ENCODE measurements at places on chromosomes 11 and 22.
A peak's percentile ranks its signal among the peaks of the same experiment; 100 is the strongest.

- no peak for DNase-seq
These were observed 338.3 kb downstream of the TBC1D22A start for GRCh38 chr22:47100646-47101200.

GRCh38 chr11:3106736-3107524 lies 49.7 kb upstream of the CARS1 start:
- no peak for DNase-seq

DNA sequence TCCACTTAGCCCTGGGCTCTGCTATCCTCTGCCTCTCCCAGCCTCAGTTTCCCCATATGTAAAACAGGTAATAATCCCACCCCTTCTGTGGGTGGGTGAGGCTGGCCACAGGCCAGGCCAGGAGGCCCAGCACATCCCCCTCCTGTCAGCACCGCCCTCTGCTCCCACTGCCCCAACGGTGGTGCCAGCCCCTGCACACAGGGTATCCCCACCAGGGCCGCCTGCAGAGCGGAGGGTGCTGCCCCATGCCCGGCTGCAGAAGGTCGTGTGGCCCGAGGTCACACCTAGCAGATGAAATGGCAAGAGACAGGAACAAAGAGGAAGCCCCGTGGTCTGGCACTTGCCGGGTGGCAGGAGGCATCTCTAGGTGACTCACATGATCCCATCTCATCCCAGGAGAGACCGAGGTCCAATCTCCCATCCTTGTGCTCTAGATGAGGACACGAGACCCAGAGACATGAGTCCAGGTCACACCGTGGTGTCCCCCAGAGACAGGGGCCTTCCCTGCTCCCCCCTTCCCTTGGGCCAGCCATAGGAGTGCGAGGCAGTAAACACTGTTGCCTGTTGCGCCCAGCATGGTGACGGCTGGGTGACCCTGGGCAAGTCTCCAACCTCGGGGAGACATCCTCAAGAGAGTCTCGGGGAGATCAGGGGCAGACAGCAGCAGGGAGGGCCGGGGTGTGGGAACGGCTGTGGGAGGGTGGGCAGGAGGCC lies 27.2 kb upstream of the PPARA start:
- DNase-seq, result no peak

GRCh38 chr11:119229288-119229672 lies 23.1 kb downstream of the CBL start:
- DNase-seq, result no peak

DNA sequence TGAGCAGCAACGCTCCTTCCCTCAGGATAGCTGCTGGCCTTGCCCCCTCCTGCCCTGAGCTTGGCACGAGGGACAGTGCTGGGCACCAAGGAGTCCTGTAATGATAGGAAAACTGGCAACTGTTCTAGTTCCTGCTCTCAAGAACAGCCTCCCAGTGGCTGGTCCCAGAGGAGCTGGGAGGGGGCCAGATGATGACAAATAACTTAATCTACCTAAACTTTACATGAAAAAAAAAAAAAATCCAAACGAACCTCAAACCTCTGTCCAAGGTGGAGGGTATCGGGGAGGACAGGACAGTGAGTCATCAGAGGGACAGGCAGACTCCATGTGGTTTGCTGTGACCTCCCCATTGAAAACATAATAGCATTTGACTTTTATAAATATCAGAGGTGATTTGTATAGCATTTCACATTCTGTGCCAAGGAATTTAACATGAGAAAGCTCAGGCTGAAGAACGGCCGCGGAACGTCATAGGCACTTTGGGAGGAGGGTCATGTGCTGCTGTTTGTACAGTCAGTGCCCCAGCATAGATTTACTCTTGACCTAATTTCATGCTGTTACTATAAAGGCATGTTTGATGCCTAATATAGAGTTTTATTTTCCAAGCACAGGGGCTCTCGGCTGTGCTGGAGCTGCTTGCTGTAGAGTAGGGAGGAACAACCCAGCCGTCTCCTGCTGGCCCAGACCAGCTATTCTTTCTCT lies 98.2 kb upstream of the NNMT start:
- DNase-seq, result no peak

GRCh38 chr22:19721330-19722177 lies 1.8 kb upstream of the GP1BB start:
- DNase-seq, result no peak

DNA sequence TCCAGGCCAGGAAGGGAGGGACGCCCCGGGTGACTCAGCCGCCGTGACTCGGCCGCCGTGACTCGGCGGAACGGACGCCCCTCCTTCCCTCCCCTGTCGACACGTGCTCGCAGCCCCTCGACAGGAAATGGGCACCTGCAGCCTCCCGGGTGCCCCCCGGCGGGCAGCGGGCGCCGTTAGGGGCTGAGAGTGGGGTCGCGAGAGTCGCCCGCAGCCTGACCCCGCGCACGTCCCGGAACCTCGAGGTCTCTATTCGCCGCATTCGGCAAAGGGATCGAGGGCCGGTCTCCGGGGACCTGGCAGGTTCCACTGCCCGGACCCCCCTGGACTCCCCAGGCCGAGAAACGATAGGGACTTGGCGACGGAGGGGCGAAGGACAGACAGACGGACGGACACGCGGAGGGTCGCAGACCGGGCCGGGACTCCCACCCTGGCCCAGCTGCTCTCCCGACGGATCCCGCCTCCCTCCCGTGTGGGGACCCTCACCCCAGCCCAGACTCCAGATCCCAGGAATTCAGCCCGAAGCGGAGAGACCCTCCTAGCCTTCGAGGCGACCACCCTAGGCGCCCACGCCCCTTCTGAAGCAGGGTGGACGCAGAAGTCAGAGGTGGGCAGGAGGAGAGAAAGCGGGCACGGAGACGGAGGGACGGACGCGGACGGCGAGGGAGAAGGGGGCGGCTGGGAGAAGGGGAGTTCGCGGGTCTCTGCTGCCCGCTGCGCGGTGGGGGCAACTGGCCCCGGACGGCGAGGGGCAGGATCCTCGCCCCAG lies 648 bp downstream of the FOSL1 start:
- DNase-seq, result peak; percentile 48

DNA sequence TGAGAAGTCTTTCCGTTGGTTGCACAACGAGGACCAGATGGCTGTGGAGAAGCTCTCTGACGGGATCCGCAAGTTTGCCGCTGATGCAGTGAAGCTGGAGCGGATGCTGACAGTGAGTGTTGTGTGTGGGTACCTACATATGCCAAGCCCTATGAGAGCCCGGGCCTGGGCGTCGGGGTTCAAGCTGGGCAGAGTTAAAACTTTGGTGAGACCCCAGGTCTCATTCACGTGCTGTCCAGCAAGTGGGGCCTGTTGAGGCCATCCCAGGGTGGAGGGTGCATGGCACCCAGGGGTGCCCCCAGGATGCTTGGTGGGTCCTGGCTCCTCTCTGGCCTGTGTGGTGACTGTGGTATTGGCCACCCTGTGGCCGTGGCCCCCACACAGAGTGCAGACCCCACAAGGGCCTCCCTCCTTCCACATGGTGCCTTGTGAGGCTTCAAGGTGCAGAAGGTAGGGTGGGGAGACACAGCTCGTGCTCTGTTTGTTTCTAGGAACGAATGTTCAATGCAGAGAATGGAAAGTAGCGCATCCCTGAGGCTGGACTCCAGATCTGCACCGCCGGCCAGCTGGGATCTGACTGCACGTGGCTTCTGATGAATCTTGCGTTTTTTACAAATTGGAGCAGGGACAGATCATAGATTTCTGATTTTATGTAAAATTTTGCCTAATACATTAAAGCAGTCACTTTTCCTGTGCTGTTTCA lies 12.8 kb downstream of the GATD1 start:
- DNase-seq, result no peak

GRCh38 chr11:14904745-14905103 lies 12.7 kb upstream of the CYP2R1 start:
- DNase-seq, result peak; percentile 83

DNA sequence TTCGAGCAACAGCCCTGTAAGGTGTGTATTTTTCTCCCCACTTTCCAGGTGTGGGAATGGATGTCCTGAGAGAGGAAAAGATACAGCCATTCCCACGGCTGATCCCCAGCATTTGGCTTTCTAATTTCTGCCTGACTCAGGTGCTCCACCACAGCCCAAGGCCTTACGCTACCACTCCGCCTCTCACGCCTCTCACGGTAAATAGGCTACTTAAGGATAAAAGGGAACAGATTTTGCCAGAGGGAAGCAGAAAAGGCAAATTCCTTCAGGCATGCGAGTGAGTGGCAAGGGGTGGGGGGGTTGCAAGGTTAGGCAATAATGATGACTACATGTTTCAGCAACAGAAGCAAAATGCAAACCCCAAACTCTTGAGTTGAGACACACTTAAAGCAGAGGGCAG lies 9.2 kb downstream of the PVALB start:
- no peak for DNase-seq

- no peak for DNase-seq
These were observed 584.0 kb upstream of the RAG2 start for GRCh38 chr11:37182031-37182430.

DNA sequence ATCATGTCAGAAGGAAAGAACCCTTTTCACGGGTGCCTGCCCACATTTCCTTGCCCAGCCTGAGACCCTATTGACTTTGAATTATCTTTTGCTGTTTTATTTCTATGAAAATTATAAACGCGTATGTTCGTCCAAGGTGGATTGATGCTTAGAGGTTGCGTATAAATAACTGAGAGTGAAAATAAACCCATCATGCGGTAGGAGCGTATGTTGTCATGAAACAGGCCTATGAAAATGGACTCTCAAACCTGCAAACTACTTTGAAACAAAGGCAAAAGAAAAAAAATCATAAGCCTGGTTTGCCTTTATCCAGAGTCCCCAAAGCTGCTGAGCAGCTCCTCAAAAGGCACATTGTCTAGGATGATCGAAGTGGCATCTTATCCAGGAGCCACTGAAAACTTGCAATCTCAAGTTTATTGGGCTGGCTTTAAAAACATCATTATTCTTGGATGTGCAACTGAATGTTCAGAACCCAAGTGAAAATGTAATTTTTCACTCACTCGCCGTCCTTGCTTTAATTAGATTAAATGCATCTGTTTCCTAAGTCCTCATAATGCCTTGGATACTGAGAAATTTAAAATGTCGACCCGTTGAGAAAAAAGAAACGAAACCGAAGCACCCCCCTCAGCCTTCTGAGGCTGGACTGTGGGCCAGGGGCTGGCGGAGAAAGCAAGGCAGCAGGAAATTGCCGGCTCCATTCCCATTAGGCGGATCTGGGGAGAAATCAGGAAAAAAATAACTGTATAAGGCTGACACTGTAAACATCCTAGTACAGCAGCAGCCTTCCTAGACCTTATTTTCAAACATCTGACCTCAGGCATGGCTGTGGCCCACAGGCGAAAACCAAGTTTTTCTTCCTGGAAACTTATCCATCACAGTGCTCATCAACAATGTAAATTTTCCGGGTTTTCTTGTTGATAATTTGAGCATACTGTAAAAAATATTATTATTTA lies 82.9 kb upstream of the PPARA start:
- no peak for DNase-seq

DNA sequence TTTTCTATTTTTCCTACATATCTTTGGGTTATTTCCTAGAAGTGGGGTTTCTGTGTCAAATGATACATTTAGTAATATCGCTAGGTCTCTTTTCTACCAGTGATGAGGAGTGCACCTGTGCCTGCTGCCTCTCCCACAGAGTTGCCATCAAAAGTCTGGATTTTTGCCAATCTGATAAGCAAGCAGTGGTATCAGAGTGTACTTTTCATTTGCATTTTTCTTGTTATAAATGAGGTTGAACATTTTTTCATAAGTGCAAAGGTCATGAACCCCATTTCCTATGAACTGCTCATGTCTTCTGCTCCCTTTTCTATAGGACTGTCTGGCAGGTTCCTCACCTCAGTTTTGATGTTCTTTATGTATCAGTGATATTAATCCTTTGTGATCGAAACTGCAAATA lies 1.7 kb downstream of the TRPM5 start:
- no peak for DNase-seq

DNA sequence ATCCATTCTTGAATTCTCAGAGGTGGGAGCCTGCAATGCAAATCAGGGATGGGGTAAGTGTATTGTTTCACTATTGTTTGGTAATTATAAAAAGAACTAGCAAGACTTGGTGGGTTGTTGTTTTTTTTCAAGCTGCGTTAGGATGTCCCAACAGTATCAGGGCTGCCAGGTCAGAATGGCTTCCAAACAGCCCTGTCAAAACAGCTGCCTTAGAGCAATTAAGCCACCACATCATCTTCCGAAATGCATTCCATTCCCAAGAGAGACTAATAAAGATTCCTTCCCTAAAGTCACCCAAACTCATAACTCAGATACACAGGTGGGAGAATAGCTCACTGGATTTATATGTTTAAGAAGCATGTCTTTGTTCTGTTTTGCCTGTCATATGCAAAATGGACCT lies 23.5 kb downstream of the BBOX1 start:
- DNase-seq, result no peak

DNA sequence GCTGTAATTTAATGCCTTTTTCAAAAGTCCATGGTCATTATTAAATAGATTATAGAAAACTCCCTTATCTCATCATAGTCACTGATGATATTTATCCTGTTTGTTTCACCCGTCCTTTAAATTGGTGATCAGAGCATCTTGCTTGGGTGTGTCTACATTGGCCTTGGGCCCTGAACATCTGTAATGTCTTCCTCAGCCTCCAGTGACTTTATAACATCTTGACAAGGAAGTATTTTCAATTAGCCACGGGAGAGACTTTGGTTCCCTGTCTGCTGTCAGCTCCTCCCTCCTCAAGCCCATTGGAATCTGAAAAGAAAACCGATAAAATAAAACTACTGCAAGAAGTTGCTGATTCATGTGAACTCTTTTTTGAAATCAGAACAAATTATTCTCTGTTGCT lies 116.9 kb upstream of the TTC12 start:
- DNase-seq, result no peak

- no peak for DNase-seq
These were observed 4.8 kb downstream of the MFNG start for GRCh38 chr22:37481347-37481907.

- DNase-seq, result no peak
These were observed 84.9 kb downstream of the ATM start for GRCh38 chr11:108307751-108308150.

- no peak for DNase-seq
These were observed 1408.4 kb upstream of the TENM4 start for GRCh38 chr11:80849253-80849652.

GRCh38 chr22:20405931-20406685 lies 12.2 kb downstream of the ZNF74 start:
- DNase-seq, result no peak

- no peak for DNase-seq
These were observed 752.9 kb downstream of the CNTN5 start for GRCh38 chr11:99773646-99774045.

DNA sequence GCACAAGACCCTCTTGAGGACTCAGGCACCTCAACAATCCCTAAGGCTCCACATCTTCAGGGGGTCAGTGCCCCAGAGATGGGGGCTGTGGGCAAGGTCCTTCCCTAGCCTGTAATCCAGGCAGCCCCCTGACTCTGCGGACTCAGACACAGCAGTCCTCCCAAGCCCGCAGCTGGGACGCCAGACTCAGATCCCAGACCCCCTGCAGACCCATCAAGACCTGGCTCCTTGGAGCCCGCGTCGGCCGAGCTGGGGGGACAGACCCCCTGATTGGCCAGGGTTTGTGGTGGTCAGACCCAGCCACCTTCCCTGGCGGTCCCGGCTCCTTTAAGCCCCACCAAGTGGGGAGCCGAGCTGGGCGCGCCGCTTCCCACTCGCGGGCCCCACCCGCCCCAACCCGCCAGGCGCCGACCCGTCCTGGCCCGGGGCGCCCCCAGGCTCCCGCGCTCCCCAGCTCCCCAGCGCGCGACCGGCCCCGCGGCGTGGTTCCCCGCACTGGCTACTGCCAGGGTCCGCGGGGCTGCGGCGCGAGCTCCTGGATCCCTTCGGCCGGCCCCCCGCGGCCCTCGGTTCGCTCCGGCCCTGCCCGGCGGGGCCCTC lies 458 bp downstream of the OSBPL5 start:
- DNase-seq, result no peak

Data from activated CD4-positive, alpha-beta T cell treated with anti-CD3 and anti-CD28 coated beads, Interleukin-2, amount 50 U/mL, for 1 hour (primary cell).